ENCODE measurements at places on chromosomes 3 and 15.
A peak's percentile ranks its signal among the peaks of the same experiment; 100 is the strongest.

GRCh38 chr15:64916365-64916764 lies 4.7 kb downstream of the ANKDD1A start:
- DNase-seq, result no peak

DNA sequence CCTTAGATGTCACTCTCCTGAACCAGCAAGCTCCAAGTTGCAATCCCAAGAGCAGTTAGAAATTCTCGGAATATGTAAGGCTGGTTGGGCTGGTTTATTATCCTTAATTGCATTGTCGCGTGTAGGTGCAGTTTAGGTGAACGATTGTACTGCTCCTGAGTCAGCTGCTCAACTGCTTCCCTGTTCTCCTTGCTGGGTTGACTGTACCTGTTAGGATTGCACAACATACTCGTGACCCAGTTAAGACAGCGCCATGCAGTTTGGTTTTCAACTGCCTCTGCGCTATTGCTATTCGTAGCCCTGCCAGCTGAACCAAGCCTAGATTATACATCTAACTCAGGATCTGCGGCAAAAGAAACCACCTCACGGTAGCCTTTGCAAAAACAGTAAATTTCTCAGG lies 41.0 kb downstream of the BCL2L10 start:
- DNase-seq, result no peak

DNA sequence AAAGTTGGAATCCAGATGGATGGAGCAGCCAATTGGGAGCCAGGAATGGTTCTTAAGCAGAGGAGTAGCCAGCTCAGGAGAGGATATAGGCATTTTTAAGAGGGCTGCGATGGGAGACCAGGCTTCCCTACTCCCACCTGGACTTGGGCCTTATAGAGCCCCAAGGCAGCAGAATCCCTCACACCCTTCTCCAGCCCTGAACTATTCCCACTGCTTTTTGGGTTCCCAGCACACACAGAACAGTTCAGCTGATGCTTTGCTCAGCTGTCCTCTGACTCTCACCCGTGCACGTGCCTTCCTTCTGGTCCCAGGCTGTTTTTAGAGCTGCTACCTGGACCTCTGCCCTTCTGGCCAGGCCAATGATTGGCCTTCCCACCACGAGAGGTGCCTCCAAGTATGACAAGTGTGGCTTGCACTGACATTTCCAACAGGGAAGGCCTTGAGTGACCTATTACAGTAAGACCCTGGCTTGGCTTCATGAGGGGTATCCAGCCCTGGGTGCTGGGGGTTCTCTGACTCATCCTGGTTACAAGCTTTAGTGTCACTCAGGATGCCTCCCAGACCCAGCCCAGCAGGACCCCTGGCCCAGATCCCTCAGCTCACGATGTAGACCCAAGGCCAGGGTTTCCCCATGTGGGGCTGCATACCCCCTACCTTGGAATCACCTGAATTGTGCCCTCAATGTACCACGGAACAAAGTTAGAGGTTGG lies 25.2 kb downstream of the NOX5 start:
- no peak for DNase-seq

GRCh38 chr15:42737529-42738328 lies 801 bp upstream of the CDAN1 start:
- DNase-seq, result peak; percentile 4

DNA sequence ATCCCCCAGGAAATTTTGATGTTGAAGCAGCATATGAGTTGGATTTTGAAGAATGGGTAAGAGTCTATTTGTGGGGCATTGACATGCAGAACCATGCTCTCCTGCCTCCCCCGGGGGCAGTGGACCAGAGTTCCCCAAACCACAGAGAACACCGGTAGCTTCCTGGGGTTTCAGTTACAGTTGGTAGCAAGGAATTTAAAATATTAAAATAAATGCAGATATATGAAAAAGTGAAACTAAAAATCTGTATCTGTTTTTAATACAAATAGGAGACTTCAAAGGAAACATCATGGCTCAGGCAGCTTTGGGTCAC lies 37.4 kb downstream of the SLC9A9 start:
- no peak for DNase-seq

DNA sequence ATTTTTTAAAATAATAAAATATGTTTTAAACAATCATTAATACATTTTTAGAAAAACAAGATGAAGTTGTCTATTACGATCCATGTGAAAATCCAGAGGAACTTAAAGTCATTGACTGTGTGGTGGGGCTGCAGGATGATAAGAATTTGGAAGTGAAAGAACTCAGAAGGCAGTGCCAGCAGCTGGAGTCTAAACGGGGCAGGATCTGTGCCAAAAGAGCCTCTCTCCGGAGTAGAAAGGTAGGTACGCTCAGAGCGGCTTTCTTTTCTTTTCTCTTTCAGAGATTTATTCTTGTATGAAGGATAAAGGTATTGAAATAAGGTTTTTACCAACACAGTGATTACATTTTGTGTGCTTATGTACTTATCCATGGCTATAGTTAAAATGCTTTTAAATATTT lies 13.6 kb downstream of the WHAMM start:
- DNase-seq, result no peak

DNA sequence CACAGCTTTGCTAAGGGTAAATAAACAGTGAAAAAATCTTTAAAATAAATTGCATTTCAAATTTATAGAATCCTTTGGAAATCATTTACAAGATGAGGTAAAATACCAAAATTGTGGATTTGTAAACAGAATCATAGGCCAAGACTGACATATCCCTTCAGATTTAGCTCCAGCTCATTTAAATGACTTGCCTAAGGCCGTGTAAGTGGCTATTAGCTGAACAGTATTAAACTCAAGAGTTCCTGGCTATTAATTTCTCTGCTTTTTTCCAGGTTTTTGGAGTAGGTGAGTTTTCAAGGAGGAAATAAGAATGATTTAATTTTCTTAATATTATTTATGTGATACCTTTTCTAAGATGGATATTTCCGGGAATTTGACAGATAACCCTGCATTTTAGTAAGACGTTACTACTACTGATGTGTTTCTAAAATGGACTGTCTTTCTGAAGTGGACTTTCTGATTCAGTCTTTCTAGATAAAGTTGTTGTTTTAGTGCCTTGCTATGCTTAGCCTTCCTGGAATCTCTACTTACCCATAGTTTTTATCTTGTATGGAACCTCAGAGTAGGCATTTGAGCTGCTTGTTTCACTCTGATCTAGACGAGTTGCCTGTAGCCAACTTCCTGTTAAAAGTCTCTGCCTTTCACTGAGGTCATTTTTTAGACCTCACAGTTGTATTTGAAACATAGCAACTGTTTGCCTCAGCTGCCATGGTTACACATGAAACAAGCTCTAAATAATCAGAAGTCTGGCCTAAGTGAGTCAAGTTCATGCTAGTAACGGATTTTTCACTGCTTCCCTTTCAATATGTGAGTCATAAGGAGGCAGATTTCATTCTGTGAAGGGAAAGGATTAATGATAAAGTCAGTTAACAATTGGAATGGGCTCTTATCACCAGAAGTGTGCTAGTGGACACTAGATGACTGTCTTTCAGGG lies 127.0 kb downstream of the KLHL25 start:
- peak; percentile 99 for DNase-seq

DNA sequence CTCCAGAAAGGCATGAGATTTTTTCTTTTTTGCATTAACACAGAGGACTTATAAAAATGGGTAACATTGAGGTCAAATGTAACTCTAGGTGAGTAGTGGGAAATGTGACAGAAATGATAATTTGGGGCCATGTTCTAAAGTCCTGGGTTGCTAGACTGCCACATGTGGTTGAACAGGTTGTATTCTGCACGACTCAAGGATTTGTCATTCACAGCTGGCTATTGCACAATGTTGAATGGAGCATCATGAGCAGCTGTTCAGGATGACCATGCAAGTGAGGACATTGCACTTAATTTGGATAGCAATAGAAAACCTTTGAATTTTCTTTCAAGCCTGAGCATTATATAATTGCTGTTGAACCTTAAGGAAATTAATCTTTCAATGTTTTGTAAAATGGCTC lies 396.6 kb downstream of the NAALADL2 start:
- DNase-seq, result peak; percentile 92

DNA sequence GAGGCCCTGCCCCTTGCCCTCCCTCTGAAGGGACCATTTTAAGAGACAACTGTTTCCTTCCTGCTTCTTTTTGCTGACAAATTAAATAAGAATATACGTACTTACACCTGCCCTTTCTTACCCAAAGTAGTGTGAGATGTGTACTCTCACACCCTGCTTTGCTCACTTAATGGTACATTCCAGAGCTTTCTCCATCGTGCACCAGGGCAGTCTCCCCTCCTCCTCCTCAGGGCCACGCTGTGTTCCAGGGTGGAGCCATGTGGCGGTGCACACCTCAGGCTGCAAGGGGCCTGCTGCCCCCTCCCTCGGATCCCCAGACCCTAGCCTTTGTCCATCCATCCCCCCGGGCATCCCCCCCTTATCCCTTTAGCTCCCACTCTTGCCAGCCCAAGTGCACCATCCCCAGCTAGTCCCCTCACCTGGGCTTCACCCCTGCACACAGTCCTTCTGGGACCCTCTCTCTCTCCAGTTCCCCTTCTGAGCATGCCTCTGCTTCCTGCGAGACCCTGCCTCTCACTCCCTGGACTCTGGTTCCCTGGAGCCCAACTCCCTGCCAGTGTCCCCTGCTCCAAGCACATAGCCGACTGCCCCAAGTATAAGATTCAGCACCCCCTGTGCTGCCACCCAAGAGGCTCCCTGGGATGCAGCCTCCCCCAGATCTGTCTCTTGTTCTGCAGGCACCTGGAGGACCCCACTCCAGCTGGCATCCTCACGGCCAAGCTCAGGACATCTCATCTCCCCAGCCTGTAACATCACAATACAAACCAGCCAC lies 89.5 kb upstream of the IQSEC1 start:
- DNase-seq, result no peak

DNA sequence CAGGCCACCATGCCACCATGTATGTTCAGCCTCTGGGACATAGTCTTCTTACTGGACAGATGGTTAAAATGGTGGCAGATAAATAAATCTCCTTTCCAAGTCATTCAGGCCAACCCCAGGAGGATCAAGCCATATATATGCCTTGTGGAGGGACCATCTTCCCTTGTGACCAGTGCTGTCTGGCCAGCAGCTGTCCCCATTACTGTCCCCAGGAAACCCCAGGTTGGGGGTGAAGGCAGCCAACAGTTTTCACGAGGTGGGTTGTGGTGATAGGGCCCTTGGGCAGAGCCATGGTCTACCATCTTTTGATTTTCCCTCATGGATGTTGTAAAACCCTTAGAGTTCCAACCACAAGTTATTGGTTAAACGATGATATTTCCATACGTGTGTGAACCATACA lies 48.7 kb upstream of the PCSK6 start:
- DNase-seq, result no peak

DNA sequence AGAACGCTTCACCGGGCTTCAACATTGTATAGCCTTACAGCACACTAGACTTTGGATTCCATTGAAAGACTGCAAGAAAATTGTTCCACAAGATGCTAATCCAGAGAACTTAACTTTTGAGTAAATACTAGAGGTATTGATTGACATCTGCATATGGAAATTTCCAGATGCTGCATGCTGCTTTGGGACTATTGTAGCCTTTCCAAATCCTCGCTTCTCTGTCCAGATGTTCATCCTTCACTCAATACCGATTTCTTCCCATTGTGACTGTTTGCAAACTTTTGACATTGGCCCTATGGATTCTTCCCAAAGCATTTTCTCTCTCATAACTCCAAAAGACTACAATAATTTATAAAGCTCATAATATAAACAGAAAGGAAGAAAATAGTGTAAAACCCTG lies 41.4 kb downstream of the COL6A6 start:
- no peak for DNase-seq

DNA sequence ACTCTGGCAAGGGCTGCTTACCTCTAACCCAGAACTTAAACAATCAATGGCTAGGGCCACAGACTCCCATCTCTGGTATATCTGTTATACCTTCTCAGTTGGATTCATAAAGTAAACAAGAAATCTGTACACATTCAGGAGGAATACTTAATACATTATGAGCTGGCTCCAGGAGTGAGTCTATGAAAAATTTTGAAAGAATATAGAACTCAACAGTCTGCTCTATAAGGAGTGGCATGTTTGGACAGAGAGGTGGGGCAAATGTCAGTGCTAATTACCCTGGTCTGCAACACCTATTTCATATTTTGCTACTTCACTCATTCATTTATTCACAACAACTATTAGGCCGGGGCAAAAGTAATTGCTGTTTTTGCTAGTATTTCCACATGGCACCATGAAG lies 245.1 kb downstream of the THRB start:
- no peak for DNase-seq

GRCh38 chr3:183911763-183912506 lies 27.3 kb upstream of the PARL start:
- DNase-seq, result no peak

GRCh38 chr3:155047672-155048071 lies 32.4 kb upstream of the MME start:
- DNase-seq, result no peak

GRCh38 chr3:143200001-143200924 lies 80.7 kb downstream of the CHST2 start:
- no peak for DNase-seq

- no peak for DNase-seq
Measured at GRCh38 chr15:70048198-70048565, 49.5 kb downstream of the TLE3 start.

- DNase-seq, result no peak
Measured at GRCh38 chr15:50149090-50149489, 30.1 kb upstream of the ATP8B4 start.

GRCh38 chr3:48897460-48898376 lies 964 bp downstream of the SLC25A20 start:
- DNase-seq, result no peak

- no peak for DNase-seq
Measured at GRCh38 chr3:90128391-90128790, 1021.0 kb downstream of the EPHA3 start.

- no peak for DNase-seq
Measured at GRCh38 chr15:99578809-99579208, 13.0 kb downstream of the MEF2A start.

DNA sequence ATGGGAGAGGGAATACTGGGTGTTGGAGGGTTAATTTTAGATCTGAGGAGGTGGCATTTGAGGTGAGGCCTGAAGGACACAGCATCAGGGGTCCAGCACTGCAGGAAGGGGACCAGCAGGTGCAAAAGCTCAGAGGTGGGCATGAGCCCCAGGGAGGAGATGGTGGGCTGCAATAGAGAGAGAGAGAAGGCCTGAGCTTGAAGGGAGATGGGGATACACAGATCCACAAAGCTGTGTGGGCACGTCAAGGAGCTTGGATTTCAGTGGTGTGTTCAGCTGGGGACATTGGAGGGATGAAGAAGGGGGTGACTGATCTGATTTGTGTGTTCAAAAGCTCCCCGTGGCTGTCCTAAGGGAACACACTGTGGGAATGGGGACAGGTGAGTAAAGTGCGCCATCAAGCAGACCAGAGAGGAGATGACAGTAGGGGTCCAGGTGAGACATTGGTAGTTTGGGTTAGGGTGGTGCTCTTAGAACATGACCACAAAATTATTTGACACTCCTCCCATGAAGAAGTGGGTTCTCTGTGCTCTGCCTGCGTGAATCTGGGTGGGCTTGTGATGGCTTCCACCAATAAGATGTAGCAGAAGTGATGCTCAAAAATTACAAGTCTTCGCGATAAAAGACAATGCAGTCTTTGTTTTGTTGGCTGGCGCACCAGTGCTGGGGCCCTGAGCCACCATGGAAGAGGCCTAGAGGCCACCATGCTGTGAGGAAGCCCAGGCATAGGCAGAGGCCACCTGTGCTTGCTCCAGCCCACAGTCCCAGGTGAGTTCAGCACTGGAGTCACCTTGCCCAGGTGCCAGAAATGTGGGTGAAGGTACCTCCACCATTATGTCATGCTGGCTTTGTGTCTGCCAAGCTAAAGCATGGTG lies 1.9 kb upstream of the WNT7A start:
- no peak for DNase-seq

GRCh38 chr3:136844724-136845123 lies 17.3 kb upstream of the NCK1 start:
- no peak for DNase-seq
